Stomach (tissue), 19 donors: ENCODE measurements at places on chromosomes 2 and 18. TPM values are rescaled to one million over a fixed set of nuclear protein-coding genes. Genes with fewer than 3 reads are reported as not detected.

Gene SIX3
- not detected for total RNA-seq

Gene RNF144A
- 18.2 TPM for total RNA-seq

Gene CTNNA2
- not detected for total RNA-seq

Gene NMUR1
- 0.92 TPM for total RNA-seq

Gene AQP12A
- total RNA-seq, result not detected

Gene NCKAP5
- total RNA-seq, result 8.0 TPM

Gene ZNF521
- total RNA-seq, result 5.7 TPM

Gene NEU4
- not detected for total RNA-seq

Gene SRD5A2
- 0.18 TPM for total RNA-seq

Gene FAM110C
- total RNA-seq, result 15.1 TPM

Gene MAB21L4
- total RNA-seq, result 0.55 TPM

Gene HOXD13
- total RNA-seq, result not detected

Gene CHRNG
- total RNA-seq, result not detected

Gene RAX
- total RNA-seq, result not detected

Gene ELOA2
- not detected for total RNA-seq

Gene FIGN
- total RNA-seq, result 1.2 TPM

Gene PAX8
- total RNA-seq, result 4.0 TPM

Gene MYL12B
- total RNA-seq, result 206 TPM

Gene TPO
- 92.4 TPM for total RNA-seq

Gene LHCGR
- not detected for total RNA-seq

Gene REG3G
- total RNA-seq, result not detected

Gene BCL2
- 8.4 TPM for total RNA-seq

Gene SKA1
- not detected for total RNA-seq

Gene RBBP8
- total RNA-seq, result 21.4 TPM

Gene STPG4
- not detected for total RNA-seq

Gene HK2
- total RNA-seq, result 19.7 TPM

Gene ANKRD30B
- total RNA-seq, result 0.29 TPM

Gene SERPINB13
- total RNA-seq, result not detected

Gene NLRC4
- 0.45 TPM for total RNA-seq

Gene IL1R2
- 14.7 TPM for total RNA-seq

Gene TMEM200C
- total RNA-seq, result not detected

Gene CPO
- not detected for total RNA-seq

Gene OR6B2
- not detected for total RNA-seq

Gene CXCR1
- 0.37 TPM for total RNA-seq
